GM04503 (cell line): ENCODE measurements at places on chromosomes 4 and X.

DNA sequence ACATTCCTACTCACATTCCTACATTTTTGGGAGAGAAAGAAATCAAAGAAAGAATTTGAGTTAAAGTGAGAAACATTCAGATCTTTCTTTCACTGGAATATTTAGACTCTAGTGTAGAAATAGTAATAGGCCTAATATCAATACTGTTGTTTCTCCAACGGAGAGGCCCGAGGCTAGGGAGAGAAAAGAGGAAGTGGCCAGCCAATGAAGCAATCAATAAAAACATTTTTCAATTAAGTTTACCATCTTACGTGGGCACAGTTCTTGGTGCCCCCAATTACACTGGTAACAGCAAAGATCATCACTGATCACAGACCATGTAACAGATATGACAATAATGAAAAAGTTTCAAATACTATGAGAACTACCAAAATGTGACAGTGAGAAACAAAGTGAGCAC lies 281.4 kb downstream of the GPM6A start:
- no peak for DNase-seq

DNA sequence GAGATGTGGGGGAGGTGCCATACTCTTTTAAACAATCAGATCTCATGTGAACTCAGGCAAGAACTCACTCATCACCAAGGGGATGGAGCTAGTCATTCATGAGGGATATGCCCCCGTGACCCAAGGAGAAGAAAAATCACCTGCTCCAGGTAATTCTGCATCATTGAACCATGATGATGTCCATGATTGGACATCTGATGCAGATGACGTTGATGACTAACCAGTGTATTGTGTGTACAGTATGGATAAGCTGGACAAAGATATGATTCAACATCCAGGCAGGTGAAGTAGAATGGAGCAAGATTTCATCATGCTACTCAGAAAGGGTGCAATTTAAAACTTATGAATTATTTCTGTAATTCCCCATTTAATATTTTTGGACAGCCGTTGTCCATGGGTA lies 286.4 kb upstream of the SMIM31 start:
- DNase-seq, result no peak

GRCh38 chrX:103886624-103887023 lies 54.6 kb upstream of the RAB9B start:
- no peak for DNase-seq

GRCh38 chr4:151874328-151874727 lies 113.5 kb upstream of the GATB start:
- no peak for DNase-seq
